ENCODE measurements at places on chromosomes 13 and 19. TPM values are rescaled to one million over a fixed set of nuclear protein-coding genes. Genes with fewer than 3 reads are reported as not detected.
A peak's percentile ranks its signal among the peaks of the same experiment; 100 is the strongest.

GRCh38 chr19:40144947-40145748 lies 46.1 kb upstream of the MAP3K10 start:
- DNase-seq: no peak

DNA sequence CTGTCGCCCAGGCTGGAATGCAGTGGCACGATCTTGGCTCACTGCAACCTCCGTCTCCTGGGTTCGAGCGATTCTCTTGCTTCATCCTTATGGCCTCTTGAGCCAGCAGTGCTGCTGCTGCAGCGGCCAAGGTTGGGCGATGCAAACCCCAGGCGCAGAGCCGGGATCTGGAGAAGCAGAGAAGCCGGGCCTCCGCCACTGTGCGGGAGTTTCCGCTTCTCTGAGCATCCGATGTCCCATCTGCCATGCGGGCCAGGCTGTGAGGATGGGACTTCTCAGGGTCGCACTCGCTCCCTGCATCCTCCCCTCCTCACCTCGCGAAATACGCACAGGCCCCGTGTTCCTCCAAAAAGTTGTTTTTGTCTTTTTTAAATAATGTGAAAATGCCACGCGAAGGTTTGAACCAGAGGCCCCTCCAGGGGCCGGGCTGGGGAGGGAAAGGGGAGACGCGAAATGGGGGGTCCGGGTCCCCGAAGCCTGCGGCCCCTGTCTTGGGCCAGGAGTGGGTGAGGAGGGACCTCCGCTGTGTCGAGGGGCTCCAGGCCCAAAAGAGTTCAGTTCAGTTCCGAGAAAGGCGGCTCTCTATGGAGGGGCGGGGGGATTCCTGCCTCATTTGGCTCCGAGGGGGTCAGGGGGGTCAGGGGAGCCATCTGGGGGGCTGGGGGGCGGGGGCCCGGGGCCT lies 15.9 kb downstream of the CYTH2 start:
- no peak for DNase-seq

Gene CYP2A6
- total RNA-seq: not detected

DNA sequence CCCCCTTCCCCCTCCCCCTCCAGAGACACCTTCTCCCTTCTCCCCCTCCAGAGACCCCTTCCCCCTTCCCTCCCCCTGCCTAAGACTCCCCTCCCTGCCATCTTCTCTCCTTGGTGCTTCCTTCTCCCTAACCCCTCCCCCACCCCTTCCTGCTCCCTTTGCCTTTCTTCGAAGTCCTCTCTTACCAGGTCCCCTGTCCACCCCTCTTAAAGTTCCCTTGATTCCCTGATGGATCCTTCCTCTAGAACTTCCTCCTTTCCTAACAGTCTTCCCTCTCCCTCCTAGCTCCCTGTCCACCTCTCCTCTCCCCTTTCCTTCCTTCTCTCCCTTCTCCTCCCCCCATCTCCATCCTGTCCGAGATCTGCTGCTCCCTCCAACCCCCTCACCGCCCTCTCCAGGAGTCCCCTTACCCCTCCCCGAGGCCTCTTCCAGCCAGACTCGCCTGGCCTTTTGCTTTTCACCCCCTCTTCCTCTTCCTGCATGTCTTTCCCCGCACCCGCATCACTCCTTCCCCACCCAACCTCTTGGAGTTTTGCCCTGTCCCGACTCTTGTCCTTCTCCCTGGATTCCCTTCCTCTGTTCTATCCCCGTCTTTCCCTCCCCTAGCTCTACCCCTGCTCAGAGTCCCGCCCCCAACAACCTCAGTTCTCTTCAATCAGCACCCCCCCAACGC lies 3.1 kb downstream of the TNFSF9 start:
- DNase-seq: no peak

Gene PLIN5
- 15.9 TPM for total RNA-seq

- DNase-seq: no peak
Observed at GRCh38 chr19:10228920-10229319, 2.2 kb downstream of the S1PR2 start.

DNA sequence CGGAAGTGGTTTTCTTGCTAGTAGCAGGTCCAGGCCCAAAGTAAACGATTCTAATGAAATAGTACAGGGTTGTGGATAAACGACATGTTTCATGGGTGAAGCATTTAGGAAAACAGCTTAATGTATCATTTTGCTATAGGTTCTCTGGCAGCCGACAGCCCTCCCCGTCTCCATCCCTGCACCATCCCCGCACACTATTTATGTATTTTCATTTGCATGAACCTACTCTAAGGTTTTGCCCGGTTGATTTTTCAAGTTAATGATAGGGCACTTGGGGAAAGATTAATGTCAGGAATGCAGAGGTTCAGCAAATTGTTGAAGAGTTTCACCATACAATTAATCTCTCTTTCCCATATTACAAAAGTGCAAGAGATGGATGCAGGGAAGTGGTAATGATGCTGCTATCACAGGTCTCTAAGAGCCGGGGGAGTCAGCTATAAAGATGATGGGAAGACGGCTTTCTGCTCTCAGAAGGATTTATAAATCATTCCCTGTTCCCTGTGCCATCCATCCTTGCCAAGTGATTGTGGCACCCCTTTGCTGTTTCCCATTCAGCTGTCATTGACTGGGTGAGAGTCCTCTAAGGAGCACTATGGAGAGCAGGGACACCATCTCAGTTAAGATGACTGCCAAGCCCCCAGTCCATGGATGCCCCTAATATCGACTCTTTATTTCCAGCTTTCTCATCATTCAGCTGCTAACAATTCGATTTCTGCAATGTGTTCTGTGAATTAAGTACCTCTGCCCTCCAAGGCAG lies 186.3 kb downstream of the IRS2 start:
- no peak for DNase-seq

Gene ZNF480
- total RNA-seq: 12.1 TPM

DNA sequence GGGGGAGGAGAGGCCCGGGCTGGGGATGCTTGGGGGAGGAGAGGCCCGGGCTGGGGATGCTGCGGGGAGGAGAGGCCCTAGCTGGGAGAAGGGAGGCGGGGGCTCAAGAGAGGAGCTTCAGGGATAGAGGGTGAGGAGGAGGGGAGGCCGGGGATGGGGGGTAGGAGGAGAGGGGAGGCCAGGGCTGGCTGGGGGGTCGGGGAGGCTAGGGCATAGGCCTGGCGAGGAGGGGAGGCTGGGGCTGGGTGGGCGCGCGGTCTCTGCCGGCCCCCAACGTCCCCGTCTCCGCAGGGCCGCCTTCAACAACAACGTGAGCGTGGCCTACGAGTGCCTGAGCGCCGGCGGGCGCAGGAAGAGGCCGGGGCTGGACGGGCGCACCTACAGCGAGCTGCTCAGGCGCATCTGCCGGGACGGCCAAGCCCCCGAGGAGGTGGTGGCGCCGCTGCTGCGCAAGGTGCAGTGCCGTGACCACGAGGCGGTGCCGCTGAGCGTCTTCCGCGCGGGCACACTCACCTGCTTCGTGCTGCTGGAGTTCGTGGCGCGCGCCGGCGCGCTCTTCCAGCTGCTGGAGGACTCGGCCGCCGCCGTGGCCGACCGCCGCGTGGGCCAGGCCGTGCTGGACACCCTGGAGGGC lies 11.4 kb downstream of the TPGS1 start:
- DNase-seq: no peak

Gene TEX26
- not detected for total RNA-seq

Gene GTF2F2
- total RNA-seq: 15.5 TPM

- DNase-seq: peak; percentile 71
Observed at GRCh38 chr19:5707576-5708575, 12.1 kb downstream of the LONP1 start.

GRCh38 chr19:55085923-55086715 lies 10.4 kb downstream of the EPS8L1 start:
- no peak for DNase-seq

DNA sequence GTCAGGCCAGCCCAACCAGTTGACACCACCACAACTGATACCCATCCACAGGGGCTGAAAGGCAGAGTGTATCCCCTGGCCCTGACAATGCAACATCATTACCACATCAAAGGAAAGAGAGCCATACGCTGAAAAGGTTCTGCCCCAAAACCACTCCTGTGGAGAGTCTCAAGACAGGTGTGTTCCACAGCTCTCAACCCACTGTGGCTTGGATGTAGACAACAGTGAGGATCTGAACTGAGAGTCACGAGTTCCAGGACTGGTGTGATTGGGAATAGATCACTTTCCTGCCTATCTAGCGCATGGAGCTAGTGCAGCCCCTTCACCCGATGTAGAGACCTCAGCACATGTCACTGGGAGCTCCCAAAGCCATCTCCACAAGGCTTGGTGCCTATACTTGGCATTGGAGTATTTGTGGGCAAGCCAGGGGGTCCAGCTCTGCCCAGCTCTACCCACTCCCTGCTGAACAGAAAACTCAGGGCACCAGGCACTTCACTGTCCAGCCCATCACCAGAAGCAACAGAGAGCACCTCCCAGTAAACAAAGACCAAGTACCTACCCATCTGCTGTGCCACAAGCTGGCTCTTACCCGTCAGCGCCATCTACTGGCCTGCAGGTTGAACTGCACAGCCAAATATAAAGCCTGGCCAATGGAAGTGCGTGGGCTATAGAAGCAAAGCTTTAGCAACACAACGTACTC lies 579.5 kb downstream of the UQCRFS1 start:
- peak; percentile 20 for DNase-seq

Gene OR4F17
- total RNA-seq: not detected

GRCh38 chr13:27592865-27593264 lies 27.5 kb downstream of the LNX2 start:
- DNase-seq: no peak

DNA sequence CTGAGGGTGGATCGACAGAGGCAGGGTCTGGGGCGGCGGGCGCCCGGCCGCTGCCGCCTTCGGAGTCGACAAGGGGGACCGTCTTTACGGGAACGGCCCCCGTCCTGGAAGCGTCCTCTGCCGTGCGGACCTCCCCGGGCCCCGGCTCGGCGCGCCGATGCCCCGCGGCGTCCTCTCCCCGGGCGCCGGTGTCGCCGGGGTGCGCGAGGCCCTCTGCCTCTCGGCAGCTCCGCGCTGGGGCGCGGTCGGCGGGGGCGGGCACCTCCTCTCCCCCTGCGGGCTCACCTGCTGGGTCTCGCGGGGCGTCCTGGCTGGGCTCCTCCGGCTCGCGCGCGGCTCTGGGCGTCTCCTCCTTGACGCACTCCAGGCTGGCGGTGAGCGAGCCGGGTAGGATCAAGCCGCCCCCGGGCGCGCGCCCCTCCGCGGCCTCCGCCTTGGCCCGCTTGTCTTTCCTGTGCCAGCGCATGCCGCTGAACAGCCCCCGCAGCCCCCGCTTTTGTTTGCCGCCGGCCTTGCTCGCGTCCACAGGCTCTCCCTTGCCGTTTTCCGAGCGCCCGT lies 1.5 kb downstream of the AMER2 start:
- DNase-seq: no peak

- no peak for DNase-seq
Observed at GRCh38 chr19:32372726-32373517, 27.5 kb downstream of the ZNF507 start.

Gene ZNF724
- total RNA-seq: 4.9 TPM

- DNase-seq: peak; percentile 60
Observed at GRCh38 chr19:19224852-19225494, 13.2 kb downstream of the NCAN start.

Gene ZNF723
- not detected for total RNA-seq

Gene METTL21C
- not detected for total RNA-seq

Gene KCTD12
- total RNA-seq: 193 TPM

GRCh38 chr13:73465617-73465971 lies 406.8 kb downstream of the KLF5 start:
- no peak for DNase-seq

GRCh38 chr19:40683437-40683836 lies 7.0 kb downstream of the NUMBL start:
- DNase-seq: no peak

Gene PGLYRP1
- 6.3 TPM for total RNA-seq

DNA sequence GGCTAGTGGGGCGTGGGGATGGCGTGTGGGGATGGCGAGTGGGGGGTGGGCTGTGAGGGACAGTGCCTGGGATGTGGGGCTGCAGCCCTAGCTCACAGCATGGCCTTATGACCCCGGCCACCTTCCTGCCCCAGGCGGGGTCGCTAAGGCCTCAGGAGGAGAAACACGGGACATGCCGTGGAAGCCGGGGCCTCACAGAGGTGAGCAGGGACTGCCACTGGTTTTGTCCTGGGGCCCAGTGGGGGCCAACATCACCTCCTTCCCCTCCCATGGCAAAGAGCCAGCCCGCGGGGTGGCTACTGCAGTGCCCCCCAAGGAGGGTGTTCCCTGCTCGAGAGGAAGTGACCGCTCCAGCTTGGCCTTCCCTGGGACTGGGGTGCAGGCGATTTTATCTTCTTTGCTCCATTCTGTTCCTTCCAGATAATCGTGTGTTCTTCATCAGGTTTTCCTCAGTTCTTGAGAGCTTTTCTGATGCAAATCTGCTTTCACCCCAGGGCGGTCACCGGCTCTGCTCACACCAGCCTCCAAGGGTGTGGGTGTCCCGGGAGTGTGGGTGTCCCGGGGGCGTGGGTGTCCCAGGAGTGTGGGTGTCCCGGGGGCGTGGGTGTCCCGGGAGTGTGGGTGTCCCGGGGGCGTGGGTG lies 1.2 kb downstream of the F7 start:
- no peak for DNase-seq

Gene DLEU7
- total RNA-seq: 0.23 TPM

Gene CADM4
- total RNA-seq: 12.1 TPM
